ENCODE measurements at places on chromosomes 6 and 20.

GRCh38 chr6:14166839-14167238 lies 49.3 kb downstream of the CD83 start:
- DNase-seq, result no peak

- no peak for DNase-seq
These were observed 93.6 kb downstream of the ARMC2 start for GRCh38 chr6:108941859-108942258.

DNA sequence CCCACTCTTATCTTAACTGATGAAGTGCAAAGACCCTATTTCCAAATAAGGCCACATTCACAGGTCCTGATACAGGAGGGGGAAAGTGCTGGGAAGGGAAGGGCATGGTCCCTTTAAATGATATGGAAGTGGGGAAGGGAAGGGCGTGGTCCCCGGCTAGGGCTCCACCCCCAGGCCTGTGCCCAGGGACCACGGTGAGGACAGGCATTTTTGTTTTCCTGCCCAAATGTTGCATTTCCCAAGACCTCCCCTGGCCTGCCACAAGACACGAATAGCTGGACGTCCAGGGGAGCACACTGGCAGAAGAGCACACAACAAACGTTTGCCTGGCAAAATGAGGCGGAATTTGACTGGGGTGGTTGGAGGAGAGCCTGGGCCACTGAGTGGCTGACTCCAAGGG lies 16.1 kb upstream of the HFE start:
- DNase-seq, result no peak

DNA sequence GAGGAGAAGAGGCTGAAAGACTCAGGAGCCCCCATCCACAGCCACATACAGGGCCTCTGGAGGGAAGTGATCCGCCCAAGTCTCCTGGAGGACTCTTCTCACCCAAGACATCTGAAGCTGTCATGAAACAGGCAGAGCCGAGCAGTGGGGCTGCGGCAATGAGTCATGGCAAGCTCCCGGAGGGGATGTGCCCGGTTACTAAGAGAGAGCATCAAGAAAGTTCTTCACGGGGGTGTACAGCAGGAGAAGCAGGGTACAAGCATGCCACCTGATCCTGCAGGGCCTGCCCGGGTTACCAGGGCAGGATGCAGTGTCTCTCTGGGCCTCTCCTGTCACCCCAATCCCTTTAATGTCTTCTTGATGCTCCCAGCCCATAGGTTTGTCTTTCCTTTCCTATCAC lies 21.1 kb downstream of the TRIM26 start:
- peak; percentile 49 for DNase-seq

- no peak for DNase-seq
These were observed 74.5 kb downstream of the PSMG4 start for GRCh38 chr6:3333263-3333662.

DNA sequence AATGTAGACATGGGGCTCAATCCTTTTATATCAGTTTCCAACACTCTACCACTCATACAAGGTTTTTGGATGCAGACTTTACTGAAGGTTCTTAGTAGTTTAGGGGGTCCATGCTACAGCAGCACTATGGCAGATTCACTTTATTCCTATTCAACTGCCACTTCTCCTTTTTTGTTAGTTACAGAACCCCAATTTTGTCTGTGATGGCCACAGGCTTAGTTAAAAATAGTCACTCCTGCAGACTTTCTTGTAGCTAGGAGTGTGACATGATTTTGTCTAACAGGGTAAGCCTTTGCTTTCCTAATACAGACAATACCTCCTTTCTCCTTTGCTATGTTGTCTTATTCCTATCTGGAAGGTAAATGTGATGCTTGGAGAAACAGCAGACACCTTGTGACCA lies 90.0 kb upstream of the SLC24A3 start:
- no peak for DNase-seq

GRCh38 chr6:150430815-150431214 lies 62.0 kb downstream of the IYD start:
- DNase-seq, result no peak

GRCh38 chr20:20609522-20609921 lies 102.9 kb downstream of the RALGAPA2 start:
- DNase-seq, result no peak

DNA sequence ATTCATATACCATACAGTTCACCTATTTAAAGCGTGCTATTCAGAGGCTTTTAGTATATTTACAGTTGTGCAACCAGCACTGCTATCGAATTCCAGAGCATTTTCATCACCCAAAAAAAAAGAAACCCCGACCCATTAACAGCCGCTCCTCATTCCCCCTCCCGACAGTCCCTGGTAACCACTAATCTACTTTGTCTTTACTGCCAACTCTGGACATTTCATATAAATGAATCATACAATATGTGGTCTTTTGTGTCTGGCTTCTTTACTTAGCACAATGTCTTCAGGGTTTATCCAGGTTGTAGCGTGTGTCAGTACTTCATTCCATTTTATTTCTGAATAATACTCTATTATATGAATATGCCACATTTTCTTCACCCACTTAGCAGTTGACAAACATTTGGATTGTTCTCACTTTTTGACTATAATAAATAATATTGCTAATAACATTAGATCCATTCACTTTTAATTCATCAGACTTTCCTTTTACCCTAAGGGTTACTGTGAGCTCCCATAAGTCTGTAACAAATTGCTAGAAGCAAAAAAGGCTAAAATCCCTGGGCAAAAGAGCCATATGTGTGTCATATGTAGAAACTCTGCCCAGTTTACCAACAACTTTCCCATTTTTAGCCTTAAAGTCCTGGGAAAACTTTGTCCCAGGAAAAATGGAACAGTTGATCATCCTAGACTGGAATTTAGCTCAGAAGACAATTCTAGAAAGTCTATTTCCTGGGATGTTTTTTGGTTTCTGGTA lies 23.2 kb upstream of the ROS1 start:
- DNase-seq, result no peak

GRCh38 chr6:24888715-24889370 lies 46.9 kb downstream of the RIPOR2 start:
- no peak for DNase-seq

- no peak for DNase-seq
These were observed 396.3 kb downstream of the ZFAND3 start for GRCh38 chr6:38215651-38216311.

DNA sequence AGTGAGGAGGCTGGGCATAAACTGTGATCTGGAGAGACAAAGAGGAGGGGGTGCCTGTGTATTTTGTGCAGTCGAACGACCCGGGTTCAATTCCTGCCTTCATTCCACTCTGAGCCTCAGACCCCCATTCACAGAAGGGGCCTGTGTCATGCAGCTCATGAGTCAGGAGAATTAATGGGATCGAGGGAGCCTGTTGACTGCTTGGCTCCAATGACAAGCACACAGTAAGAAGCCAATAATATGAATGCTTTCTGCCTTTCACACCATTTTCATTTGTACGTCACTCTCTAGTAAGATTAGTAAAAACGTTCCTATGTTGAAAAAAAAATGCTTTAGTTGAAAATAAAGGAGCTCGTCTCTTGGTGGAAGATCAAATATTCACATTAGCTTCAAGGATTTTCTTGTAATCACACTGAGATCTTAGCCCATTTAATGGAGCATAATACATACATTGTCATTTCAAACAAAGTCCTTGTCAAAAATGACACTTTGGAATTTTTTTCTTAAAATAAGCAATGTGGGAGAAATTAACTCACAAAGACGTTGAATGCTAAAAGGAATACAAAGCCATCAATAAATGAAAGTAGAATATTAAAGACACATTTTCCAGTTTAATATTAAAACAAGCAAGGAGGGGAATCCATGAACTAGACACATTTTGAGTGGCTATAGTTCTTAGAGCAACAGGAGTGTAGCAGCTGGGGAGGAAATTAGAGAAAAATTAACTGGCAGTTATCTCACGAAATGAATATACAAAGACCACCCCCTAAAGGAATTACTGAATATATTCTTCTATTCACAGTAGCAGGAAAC lies 246.7 kb upstream of the AFDN start:
- DNase-seq, result no peak

DNA sequence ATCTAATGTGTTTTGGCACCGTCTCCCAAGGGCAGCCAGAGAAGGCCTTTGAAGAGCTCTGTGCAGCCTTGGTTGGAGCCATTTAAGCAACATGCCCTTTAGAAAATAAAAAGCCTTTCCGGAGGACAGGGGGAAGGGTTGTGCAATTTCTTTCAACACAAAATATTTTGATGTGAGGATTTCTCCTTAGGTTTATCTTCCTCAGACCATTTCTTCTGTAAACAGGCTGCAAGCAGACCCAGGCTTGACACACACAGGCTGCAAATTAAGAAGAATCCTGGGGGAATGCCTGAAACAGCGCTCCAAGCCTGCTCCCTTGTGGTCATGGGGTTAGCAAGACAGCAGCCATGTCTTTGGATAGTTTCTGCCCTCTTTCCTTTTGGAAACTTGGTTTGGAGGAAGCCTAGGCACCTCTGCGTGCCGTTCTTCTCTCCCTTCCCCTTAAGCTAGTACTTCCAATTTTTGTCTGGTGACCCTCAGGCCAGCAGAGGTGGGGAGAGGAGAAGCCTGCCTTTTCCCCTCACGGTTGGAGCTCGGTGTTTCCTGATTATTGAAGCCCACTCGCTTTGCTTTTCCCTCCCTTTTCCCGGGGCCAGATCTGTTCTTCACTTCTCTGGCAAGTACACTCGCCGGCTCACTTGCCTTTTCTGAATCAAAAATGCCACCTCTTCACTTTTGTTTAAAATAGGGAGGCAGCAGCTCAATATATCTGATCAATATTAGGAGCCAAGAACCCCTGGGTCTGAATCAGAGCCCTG lies 39.6 kb upstream of the NOX3 start:
- peak; percentile 4 for DNase-seq

- DNase-seq, result no peak
These were observed 36.8 kb downstream of the RSPH3 start for GRCh38 chr6:158963020-158963808.

GRCh38 chr20:47400685-47401084 lies 44.2 kb upstream of the ZMYND8 start:
- no peak for DNase-seq

DNA sequence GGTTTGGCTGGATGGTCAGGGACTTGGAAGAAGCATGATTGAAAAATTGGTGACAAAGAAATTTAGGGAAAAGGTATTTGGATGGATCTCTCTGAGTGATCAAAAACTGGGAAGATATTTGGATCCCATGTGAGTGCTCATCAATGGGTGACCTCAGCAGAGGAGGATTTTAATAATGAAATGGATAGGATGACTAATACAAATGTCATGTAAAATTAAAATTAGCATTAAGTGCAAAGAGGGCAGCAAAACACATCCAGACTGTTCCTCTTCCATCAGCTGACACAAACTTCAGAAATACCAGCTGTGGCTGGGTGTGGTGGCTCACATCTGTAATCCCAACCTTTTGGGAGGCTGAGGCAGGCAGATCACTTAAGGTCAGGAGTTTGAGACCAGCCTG lies 151.7 kb downstream of the THBS2 start:
- DNase-seq, result no peak

DNA sequence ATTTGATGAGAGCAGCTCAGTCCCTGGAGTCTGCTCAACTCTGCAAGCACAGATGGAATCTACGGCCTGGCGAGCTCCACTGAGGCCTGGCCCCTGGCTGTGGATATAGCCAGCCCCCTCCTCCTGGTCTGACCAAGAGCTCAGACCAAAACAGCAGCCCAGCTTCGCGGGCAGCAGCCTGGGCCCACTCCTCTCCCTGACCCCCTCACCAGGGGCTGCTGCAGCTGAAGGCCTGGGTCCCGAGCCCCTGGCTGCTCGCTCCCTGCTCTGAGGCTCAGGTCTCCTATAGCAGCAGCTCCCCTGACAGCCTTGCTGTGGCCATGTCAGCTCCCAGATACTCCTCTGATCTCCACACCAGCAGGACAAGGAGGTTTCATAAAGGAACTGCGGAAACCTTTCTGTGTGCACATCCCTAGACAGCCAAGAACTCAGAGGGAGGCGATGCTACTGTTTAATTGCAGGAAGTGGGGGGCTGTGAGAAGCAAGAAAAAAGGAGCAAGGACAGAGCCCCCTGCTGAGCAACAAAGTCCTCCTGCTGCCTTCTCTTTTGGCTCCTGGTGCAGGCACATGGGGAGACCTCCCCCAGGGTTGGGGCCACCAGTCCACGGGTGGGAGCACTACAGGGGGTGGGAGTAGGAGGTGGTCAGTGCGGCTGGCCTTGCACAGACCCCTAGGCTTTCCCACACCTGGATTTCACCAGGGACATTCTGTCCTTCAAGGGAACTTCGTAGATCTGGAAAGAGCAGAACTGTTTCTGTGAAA lies 38.7 kb upstream of the CST5 start:
- no peak for DNase-seq

GRCh38 chr20:50368813-50369224 lies 141.4 kb upstream of the PTPN1 start:
- no peak for DNase-seq

DNA sequence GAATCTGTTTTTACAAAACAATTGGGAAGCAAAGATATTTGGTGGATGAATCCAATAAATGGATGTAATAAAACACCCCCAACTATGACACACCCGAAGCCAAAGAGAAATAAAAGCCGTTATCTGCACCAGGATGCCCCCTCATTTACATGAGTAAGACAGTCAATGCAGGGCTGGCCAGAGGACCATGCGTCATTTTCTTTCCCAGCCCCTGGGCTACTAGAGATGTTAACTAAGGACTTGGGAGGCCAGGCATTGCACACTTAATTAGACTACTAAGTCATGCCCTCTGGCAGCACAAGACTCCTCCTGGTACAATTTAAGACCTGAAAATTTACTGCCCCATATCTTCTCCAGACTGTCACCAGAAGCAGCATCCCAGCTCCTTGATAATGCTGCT lies 3.2 kb downstream of the LEMD2 start:
- no peak for DNase-seq

DNA sequence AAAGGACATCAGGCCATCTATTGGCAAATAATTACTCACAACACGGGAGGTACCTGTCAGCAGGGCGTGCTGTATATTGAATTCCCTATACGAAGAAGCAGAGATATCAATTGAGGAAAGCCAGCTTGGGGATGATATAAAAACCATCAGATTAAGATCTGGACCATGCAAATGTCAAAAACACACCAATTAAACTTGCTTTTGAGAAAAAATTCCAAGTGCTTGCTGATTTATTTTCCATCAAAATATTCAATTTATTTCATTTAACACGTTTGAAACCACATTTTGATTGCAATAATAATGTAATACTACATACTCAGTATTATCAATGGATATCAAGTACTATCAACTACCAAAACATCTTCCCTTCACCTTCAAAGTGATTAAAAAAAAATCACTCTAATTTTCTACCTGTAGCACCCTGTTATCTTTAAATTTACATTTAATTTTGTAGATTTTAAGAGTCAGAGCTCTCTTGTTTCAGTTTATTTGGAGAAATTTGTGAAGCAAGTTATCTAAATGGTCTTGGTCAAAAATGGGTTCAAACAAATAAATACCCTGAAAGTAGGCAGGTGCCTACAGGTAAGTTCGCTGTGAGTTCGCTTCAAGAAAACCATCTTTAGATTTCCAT lies 6.8 kb upstream of the TBX18 start:
- no peak for DNase-seq

DNA sequence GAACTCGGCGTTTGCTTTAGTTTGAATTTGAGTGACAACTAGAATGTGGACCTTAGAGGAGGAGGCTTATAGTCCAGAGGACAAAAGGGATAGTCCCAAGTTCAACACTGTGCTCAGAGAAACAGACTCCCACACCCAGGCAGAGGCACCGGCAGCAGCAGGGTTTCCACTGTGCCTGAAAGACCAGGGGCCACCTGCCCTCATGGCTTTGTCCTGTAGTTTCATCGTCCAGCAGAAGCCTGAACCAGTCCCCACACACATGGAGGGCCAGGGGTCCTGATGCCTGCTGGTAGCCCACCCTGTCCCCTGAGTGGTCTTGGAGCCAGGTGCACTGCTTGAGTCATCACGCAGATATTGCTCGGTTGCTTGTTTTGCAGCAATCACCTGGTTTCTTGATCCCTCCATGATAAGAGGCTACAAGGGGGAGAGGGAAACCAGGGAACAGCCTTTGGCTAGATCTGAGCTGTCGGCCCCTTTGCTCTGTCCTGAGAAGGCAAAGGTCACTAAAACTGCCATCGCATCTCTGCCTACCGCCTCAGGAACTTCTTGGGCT lies 7.2 kb upstream of the ACSS1 start:
- no peak for DNase-seq
